ENCODE measurements at places on chromosomes 4 and X.

- no peak for DNase-seq
Measured at GRCh38 chrX:33188881-33189280, 22.5 kb downstream of the DMD start.

GRCh38 chr4:95510877-95511276 lies 37.9 kb downstream of the UNC5C start:
- no peak for DNase-seq

- DNase-seq, result no peak
Measured at GRCh38 chr4:7826176-7826908, 113.3 kb downstream of the AFAP1 start.

DNA sequence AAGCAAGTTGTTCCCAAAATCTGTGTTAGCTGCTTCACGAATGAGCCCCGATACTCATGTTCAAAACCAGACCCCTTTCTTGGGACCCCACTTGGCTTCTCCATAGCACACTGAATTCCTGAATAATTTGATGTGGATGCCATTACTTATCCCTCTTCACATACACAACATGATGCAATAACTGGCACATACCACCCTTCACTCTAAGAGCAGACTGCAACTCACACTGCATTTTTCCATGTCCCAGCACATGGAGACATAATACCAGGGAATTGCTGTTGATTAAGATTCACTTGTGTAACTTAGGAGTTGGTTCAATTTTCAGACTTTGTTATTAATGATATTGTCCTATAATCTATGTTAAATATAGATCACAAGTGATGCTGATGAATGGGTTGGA lies 213.4 kb downstream of the MAML3 start:
- DNase-seq, result no peak

- DNase-seq, result no peak
Measured at GRCh38 chr4:150207871-150208270, 129.6 kb downstream of the DCLK2 start.

GRCh38 chrX:44019911-44020310 lies 46.7 kb upstream of the NDP start:
- no peak for DNase-seq

DNA sequence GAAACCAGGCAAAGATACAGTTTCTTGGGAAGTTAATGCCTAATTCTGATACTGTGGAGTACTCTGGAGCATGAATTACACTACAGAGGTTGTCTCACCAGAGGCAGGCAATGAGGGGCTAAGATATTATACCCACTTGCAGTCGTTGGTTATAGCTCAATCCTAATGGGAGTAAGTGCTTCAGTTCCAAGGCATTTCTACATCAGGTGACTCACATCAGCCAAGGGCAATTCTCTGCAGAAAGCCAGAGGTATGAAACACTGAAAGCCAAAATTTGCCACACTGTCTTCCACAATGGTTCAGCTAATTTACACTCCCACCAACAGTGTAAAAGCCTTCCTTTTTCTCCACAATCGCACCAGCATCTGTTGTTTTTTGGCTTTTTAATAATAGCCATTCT lies 174.0 kb upstream of the IL15 start:
- DNase-seq, result no peak

DNA sequence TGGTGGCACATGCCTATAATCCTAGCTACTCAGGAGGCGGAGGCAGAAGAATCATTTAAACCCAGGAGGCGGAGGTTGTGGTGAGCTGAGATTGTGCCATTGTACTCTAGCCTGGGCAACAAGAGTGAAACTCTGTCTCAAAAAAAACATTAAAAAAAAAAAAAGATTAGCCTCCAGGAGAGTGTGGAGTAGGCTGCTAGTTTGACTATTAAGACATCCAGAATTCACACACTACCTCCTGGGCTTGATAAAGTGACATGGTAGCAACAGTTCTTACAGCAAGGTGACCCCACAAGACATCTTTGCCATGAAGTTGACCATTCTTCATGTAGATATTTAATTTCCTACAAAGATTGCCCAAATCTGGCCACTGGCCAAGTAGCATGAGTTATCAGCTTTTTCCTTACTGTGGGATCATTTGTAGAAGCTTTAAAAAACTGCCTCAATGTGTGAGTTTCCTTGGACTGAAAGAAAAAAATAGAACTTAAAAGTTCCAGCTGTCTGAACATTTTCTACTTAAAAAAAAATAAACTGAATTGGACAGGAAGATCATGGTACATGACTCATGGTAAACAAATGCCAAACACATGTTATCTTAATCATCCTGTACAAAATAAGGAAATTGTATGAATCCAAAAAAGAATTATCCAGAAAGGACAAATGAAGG lies 35.3 kb upstream of the SPRY1 start:
- DNase-seq, result no peak

GRCh38 chr4:153140294-153140693 lies 63.9 kb upstream of the TRIM2 start:
- no peak for DNase-seq

- DNase-seq, result no peak
Measured at GRCh38 chr4:125489952-125490690, 175.4 kb downstream of the FAT4 start.

DNA sequence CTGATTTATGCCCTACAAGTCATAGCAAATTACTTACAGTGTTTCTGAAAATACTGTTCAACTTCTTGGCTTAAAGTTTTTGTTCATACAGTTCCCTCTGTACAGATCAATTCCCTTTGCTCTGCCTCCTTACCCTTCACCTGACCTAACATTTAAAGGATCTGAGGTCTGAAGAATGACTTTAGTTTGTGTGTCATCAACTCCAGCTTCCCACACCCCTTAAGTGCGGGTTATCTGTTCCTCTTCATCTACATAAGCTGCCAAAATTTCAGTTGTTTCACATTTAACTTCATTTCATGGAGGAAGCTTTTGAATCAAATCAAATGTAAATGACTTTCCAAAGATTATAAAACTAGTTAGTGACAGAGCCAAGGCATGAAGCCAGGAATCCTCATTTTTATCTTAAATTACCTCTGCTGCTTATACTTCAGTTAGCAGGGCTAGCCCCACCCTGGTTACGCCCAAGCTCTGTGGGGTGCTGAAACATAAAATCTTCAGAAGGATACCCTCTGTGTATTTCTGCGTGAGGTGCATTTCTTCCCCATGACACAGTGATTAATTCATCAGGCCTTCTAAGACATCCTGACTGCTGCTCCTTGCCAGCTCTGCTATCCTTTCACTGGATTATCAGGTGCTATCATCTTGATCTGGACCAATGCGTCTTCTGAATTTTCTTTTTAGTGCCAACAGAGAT lies 16.5 kb downstream of the CXCL1 start:
- no peak for DNase-seq

GRCh38 chrX:39020051-39020669 lies 218.9 kb downstream of the MID1IP1 start:
- no peak for DNase-seq

DNA sequence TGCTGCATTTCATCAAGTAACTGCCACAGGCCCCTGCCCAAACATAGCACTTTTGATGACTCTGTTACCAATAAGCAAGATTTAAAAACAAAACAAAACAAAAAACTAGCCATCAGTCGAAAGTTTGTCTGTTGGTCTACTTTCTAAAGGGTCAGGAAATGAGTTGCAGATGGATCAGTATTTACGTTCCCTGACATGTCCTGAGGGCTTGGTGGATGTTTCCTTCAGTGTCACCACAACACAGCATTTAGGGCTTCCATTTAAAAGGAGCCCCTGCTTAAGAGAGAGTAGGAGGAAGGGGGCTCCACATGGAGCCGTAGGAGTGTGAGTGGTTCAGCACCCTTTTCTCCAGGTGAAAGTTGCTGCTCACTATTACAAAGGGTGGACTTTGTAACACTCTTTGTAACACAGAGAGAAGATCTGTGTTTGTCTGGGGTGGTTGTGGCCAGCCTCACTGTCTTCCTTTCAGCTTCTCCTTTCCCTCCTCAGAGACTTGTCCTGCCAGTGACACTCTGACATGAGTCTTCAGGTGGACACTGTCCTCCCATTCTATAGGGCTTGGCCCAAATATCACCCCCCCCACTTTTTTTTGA lies 167.5 kb upstream of the PDE5A start:
- no peak for DNase-seq

GRCh38 chrX:39835241-39835640 lies 262.5 kb downstream of the BCOR start:
- DNase-seq, result no peak

DNA sequence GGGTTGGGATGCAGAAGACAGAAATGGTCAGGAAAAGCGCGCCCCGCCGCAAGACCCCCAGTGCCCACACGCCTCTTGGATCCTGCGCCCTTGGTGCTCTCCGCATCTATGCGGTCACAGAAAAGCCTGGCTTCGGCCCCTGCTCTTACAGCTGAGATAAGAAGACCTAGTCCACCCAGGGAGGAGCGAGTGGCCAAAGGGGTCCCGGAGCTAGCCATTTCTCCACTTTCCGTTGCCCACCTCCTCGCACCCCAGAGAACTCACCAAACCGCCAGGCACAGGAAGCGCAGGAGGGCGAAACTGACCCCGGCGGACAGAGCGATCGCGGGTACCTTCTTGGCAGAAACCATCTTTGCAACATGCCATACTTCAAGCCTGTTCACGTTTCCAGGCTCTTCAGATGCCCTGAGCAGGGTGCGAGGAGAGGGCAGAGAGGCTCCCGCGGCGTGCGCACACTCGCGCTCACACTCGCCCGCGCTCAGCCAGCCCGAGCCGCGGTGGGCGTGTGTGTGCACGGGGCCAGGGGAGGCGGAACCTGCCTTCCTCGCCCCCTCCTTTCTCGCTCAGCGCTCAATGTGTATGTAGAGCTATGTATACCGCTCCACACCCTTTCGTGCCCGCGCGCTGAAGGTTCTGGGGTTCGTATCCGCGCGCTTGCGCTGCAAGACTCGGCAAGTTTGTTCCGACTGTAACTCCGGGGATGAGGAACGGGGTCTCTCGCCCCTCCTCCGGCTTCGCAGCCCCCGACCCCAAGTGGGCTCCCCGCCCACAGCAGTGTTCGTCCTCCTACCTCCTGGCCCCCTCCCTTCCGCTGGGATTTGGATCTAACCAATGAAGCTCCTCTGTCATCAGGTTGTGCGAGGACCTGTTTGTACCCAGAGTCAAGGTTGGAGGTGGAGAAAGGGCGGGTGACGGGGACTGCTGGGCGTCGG lies at the start of gene GABRA4:
TSS of gene GABRA4 (minus strand) at position 507 of the 932 bp plus-strand sequence. CDS start at position 350, 157 bp downstream.
- DNase-seq, result peak; percentile 4

DNA sequence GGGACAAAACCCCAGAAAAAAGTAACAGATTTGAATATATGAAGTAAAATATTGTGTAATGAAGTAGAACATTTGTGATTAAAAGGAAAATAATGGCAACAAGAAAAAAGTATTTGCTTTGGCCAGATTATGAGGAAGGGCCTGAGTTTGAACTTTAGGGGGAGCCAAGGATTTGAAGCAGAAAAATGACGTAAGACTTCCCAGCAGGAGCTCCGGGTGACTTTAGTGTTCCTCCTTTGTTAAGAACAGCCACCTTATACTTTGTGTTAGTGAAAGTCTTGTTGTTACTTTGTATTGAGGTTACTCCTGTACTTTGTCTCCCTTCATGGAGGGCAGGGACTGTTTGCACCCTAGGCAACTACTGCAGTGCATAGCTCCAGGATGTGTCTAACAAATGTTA lies 41.1 kb downstream of the DCUN1D4 start:
- DNase-seq, result no peak

DNA sequence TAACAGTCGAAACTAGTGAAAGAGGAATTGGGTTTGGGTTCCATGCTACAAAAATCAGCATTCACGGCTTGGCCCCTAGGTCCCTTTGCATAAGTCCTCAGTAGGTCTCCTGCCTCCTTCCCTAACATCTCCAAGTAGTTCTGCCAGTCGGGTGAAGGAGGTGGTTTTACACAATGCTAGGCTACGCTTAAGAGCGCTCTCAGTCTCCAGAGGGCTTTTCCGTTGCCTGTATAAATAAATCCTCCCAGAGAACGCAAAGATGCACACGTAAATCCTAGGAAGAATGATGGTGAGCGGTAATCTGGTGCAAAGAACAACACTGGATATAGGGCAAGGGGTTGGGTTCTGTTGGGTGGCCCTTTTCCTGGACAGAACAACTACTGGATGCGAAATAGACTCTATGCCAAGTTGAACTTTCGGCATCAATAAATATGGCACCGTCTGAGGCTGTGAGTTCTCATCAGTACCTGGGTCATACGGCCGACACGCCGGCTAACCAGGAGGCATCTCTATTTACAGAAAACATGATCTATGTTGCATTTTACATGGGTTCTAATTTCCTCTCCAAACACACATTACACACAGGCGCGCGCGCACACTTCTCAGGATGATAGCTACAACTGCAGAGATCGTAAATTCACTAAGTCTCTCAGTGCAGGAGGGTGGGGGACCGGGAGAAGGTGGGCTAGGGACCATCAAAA lies 1.3 kb downstream of the CAMK2D start:
- DNase-seq, result peak; percentile 63

DNA sequence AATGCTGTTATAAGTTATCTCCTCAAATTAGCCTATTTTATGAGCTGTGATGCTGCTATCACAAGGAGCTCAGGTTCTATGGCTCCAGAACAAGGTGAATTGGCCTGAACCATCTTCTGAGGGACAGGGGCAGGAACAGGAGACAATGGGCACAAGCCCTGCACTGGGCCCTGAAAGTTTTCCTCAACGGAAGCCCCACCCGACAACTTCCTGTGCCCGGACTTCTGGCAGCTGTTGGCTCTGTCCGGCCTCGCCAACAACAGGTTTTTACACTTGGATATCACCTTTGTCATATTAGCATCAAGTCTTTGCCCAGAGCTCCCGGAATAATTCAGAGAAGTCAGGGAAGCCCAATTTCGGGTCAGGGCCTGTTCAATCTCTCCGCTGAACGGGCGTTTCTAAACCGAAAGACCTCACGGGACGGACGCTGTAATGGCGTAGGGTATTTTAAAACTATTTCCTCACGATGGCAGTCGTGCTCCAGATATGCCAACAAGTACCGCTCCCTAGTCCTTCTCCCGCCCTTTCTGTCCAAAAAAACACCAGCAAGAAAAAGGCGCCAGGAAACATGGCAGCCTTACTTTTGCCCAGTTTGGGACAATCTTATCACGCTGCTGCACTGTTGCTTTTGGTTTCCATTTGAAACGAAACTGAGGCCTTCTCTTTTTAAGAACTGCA lies 201.0 kb upstream of the STK26 start:
- no peak for DNase-seq
